ENCODE measurements at places on chromosomes 4 and X.

DNA sequence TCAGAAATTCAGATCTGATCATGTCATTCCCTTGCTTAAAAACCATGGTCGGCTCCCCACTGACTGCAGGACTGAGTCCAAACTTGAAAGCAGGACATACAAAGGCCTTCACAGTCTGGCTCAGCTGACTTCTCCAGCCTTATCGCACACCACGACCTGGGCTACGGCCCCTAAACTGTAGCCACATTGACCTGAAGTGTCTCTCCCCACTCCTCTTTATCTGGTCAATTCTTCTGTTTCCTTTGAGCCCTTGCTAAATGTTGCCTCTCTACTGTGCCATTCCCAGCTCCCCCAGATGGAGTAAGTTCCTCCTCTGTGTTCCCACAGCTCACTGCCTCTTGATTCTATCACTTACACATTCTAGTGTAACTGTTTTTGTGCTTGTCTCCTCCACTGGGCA is 60.5 kb upstream of the CITED1 start:
- DNase-seq = no peak

- no peak for DNase-seq
Measured at GRCh38 chr4:179116011-179116410, 1673.8 kb upstream of the AGA start.

GRCh38 chrX:35380808-35381700 is 417.1 kb upstream of the MAGEB16 start:
- no peak for DNase-seq

GRCh38 chr4:37367901-37368300 is 123.4 kb downstream of the NWD2 start:
- DNase-seq = no peak

DNA sequence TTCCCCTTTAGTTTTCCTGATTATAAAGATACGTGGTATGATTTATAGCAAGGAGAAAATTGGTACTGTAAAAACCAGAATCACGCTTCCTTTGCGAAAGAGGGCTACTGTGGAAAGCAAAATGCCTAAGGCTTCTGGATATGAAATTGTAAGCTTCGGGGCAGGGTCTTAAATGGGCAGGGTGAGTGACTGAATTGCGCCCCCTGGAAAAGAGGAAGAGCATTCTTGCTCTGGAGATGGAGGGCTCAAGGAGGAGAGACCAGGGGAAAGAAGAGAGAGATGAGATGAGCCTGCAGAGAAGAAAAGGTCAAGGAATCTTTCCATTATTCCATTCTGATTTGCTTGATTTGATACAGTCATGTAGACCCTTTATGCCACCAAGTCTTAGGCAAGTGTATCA is 13.1 kb upstream of the ETNPPL start:
- DNase-seq = no peak

DNA sequence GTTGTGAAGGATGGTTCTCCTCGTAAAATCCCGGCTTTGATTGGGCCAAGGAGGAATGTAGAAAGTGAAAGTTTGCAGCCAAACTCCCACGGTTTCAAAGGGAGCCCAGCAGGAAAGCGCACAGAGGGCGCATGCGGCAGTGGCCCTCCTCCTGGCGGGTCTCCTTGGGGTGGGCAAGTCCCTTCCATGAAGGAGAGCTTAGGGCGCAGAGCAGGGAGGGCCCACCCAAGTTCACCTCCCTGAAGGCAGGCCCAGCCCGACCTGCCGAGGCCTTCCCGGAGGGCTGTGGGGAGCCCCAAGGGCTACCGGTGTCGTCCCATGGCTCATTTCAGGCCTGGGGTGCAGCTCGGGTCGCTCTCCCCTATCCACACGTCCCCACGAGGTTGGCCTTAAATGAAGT is 2.0 kb downstream of the PDZD4 start:
- no peak for DNase-seq

GRCh38 chrX:150701377-150701776 is 8.2 kb downstream of the MTMR1 start:
- no peak for DNase-seq

DNA sequence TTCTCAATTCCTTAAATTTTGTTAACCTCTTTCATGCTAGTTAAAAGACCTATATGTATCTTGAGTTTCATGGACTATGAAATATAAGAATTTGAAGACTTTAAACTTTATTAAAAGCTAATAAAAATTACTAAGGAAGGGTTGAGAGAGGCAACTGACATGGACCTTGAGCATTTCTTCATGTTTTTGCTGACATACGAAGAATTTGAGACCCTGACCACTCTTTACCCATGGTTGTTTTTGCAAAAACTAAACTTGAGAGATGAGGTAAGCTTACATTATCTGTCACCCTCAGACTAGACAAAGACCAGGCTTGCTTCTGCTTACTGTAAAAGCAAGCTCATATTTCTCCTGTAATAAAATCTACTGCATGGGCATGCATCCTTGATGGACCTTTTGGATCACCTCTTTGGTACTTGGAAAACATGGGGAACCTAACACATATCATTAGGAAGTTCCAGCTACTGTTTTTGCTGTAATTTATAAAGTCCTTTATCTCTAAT is 338.2 kb upstream of the PABPC4L start:
- no peak for DNase-seq

DNA sequence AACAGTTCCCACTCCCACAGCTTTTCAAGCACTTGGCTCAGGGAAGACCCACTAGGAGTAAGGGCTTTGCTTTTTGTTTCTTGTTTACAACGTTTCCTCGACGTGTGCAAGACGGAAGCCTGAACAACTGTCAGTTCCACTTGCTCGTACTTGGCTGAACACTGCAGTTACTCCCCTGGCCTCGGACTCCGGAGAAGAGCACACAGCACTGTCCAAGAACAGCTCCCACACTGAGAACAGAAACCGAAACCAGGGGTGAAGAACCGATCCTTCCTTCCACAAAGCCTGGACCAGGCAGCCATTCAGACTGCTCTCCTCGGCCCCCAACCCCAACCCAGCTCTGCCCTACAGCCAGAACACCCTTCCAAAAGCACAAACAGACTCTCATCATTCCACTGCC is 25.5 kb downstream of the IRF2 start:
- no peak for DNase-seq

GRCh38 chr4:138404801-138405200 is 162.7 kb upstream of the SLC7A11 start:
- no peak for DNase-seq

GRCh38 chr4:21195682-21196081 is 495.4 kb downstream of the PACRGL start:
- DNase-seq = no peak

DNA sequence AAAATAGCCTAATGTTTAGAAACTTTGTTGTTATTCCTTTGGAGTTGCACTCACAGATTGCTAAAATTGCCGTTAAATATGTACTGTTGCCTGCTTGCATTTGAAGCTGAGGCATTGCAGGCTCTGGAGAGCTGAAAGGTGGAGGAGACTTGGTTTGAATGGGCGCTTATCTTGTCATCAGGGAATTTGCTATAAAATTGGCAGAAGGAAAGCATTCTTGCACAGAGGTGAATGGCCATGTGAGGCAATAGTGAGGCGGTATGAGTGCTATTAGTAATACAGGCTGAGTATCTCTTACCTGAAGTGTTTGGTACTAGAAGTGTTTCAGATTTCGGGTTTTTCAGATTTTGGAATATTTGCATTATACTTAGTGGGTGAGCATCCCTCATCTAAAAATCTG is 41.3 kb downstream of the TRAPPC11 start:
- DNase-seq = no peak

DNA sequence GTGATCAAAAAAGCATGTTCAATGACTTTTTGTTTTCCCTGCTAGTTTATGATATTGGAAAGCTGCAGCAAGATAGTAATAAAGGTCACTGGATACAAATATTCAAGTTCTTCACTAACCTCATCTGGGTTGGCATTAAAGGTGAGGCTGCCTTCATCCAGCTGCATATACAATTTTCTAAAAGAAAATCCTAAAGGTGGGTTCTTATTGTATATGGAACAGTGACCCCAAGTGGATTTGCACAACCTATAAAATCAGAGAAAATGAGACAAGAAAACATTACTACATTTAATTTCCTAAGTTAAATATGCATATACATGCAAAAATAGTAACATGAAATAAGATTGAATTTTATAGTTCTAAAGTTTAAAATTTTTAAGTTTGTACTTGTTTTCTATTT is 23.9 kb downstream of the FBXO8 start:
- no peak for DNase-seq

DNA sequence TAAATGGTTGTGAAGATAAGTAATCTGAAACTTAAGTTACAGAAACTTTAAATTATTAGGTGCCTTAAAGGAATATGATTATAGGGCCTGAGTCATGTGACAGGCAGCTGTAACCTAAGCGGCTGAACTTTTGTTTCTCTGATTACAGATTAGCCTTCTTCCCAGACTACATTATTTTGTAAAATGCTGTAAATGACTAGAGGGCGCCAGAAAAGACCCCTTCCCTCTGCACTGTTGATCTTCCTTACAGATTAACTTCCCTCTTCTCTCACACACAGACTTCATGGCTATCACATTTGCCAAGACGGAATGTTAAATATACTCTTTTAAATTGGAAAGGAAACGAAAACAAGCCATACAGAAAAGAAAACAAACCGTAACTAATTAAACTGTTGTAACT is 96.6 kb downstream of the EVC2 start:
- no peak for DNase-seq

- no peak for DNase-seq
Measured at GRCh38 chr4:109786846-109787245, 15.0 kb downstream of the CFI start.

- no peak for DNase-seq
Measured at GRCh38 chr4:98778206-98778605, 119.8 kb upstream of the TSPAN5 start.

DNA sequence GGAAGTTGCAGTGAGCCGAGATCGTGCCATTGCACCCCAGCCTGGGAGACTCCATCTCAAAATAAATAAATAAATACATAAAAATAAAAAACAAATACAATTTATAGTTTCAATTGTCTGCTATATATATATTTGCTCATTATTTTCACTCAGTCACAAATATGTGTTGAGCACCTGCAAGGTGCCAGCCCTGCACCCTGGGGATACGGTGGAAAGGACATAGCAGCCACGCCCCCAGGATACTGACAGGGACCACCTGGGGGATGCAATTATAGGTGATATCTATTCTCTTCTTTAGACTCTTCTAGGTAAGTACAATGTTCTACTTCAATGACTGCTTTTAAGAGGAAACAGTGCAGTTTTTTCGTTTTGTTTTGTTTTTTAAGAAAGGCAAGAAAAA is 85.0 kb downstream of the JAKMIP1 start:
- no peak for DNase-seq

GRCh38 chr4:150023489-150023888 is 54.8 kb upstream of the DCLK2 start:
- no peak for DNase-seq

DNA sequence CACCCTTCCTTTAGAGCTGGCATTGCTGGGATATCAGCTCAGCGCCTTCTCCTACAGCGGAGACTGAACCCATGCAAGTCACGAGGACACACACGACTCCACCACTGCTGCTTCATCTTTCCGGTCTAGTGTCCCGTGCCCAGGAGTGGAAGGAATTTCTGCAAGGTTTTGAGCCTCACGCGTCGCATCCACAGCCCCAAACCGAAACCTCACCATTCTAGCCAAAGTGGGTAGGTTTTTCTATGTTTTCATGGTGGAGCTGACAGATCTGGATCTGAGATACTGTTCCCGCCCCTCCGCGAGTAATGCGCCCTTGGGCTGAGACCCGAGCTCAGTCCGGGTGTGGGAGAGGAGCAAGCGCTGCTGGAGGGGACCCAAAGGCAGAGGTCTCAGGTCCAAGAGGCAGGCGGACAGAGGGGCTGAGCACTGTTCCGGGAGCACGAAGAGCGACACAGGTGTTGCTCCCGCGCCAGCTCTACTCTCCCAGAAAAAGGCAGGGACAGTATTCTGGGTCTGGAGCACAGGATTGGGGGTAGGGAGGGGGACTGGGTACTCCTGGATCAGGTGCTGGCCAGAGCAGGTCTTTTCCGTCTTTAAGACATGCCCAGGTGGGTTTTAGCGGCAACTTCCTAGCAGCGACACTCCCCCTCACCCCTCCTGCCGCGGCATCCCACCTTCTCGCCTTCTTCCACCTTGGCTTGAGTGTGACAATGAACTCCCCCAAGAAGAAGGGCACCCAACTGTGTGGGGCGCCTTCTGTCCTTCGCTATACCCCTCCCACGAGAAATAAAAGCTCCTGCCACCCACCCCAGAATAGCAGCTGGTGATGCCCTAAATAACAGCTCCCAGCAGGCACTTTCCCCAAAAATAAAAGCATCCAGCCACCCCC is 1.8 kb downstream of the EPHA5 start:
- DNase-seq = no peak

DNA sequence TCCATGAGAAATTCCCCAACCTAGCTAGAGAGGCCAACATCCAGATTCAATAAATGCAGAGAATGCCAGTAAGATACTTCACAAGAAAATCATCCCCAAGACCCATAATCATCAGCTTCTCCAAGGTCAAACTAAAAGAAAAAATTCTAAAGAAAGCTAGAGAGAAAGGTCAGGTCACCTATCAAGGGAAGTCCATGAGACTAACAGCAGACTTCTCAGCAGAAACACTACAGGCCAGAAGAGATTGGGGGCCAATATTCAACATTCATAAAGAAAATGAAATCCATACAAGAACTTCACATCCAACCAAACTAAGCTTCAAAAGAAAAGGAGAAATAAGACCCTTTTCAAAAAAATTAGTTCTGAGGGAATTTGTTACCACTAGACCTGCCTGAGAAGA is 118.8 kb upstream of the ANXA10 start:
- DNase-seq = no peak

- DNase-seq = no peak
Measured at GRCh38 chr4:105140684-105141490, 5.8 kb upstream of the TET2 start.

- no peak for DNase-seq
Measured at GRCh38 chr4:78845472-78845871, 69.3 kb downstream of the BMP2K start.
